ENCODE measurements at places on chromosomes 5 and 9.

GRCh38 chr9:80437825-80438224 lies 866.1 kb downstream of the TLE4 start:
- no peak for DNase-seq

DNA sequence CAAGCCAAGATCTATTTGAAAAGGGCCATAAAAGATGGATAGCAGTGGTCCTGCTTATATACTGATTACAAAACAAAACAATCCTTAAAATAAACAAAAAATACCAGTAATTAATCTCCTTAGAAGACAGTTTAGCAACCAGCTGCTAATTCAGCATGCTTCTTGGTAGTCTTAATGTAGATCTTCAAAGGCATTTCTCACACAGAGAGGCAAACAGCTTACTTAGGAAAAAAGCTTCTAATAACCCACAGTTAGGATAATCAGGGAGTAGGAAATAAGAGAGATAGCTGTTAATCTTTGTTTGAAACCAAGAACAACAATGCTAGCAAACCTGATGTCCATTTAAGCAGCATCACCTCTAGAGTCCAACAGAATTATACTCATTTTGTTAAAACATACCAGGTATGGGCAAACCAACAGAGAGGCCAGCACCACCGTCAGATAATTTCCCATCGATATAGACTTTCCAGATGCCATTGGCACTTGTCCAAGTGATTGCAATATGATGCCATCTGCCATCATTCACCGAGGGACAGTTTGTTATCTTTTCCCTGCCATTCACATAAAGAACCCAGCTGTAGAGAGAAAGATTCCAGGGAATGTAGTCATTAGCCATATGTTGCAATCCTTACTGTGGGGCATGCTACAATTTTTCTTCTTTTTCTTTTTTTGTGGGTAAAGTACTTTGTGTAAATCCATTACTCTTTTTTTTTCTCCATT lies 105.6 kb upstream of the TXNDC8 start:
- no peak for DNase-seq

- DNase-seq, result no peak
Observed at GRCh38 chr9:127926906-127927200, 3.7 kb downstream of the PIP5KL1 start.

DNA sequence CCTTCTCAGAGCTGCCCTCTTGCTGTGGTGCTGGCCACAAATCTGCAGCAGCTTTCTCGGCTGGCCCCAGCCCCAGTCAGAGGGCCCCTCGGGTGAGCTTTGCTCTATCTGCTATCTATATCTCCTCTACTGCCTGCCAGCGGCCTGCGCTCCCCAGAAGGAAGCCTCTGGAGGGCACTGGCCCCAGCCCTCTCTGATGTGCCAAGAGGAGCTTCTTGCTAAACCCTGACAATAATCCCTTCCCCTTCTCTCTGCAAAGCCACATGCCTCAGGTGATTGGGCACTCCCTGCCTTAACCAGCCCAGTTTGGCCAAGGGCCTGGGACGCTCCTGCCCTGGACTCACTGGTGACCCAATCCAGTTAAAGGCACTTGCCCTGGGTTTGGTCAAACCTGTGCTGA lies 42.7 kb downstream of the CAMK2A start:
- no peak for DNase-seq

DNA sequence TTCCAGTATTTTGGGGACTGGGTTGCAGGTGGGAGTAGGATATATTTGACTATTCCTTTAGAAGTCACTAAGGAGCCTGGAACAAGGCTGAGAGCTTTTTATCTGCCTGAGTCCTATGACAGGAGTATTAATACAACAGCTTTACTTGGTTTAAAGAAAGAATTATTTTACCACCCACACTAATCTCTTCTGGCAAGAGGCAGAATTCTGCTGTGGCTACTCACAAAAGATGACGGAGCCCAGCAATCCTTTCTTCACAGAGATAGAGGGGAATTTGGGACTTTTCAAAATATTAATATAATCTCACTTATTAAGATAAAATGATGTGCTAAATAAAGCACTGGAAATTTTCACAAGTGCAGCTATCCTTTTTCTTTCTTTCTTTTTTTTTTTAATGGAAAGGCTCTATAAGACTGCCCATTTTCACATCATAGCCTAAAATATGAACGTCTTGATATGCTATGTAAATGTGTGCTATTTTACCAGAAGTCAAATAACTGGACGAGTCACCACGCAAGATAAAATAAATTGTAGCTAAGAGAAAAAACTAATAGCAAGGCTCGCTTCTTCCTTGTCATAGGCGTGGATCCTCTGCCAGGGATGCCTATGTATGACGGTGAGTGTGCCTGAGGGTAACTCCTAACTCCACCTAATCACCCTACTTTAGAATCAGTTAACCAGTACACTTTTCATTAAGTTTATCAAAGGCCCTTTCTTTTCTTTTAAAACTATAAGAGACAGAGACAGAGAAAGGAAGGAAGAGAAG lies 76.3 kb downstream of the ZNF608 start:
- DNase-seq, result no peak

DNA sequence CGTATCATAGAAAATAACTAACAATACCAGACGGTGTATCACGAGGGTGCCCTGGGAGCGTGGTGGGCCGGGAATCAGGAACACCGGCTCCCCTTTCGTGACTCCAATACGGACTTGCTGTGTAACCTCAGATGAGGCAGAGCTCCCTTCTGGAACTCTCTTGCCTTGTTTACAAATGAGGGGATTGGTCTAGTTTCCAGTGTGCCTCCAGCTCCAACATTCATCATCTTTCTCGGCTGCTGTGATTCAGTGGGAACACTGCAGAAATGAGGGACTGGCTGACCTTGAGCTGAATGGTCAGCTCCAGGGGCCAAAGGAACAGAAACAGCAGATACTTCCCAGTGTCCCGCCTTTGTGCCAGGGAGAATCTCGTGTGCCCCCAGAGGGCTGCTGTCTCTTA lies 22.6 kb upstream of the TGFBI start:
- DNase-seq, result no peak

DNA sequence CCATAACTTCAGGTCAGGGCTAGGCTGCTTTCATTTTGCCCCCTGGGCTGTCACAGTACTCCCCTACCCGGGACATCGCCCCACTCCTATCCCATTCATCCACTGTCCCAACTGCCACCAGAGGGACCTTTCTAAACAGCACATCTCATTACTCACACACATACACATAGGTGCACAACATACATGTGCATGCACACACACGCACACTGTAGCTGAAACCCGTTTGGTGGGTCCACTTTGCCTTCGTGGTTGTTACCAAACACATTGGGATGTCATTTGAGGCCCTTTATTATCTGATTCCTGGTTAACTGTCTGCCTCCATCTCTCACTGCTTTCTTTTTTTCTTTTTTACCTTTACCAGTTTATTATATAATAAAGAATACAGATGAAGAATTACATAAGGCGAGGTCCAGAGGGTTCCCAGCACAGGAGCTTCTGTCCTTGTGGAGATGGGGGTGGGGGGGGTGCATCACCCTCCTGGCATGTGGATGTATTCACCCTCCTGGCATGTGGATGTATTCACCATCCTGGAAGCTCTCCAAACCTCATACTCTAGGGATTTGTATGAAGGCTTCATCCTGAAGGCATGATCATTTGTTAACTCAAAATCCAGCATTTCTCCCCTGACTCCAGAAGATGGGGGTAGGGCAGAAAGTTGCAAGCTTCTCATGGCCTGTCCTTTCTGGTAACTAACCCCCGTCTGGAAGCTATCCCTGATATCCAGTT lies 186.0 kb downstream of the GOLPH3 start:
- DNase-seq, result no peak

DNA sequence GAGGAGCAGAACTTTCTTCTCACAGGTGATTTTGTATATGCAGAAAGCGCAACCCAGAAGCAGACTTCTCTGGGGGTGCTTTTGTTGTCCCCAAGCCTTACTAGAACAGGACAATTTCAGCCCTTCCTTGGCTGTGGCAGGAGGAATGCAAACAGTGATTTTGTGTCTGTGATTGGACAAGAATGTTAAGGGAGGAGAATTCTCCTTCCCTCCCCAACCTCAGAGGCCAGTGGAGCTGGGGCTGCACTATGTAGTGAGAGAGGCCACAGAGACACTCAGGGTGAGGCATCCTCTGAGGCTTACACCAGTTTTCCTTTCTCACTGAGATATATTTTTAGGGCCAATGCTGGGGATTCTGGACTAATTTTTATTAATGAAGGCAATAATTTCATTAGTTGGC lies 58.8 kb downstream of the ZNF366 start:
- DNase-seq, result no peak

DNA sequence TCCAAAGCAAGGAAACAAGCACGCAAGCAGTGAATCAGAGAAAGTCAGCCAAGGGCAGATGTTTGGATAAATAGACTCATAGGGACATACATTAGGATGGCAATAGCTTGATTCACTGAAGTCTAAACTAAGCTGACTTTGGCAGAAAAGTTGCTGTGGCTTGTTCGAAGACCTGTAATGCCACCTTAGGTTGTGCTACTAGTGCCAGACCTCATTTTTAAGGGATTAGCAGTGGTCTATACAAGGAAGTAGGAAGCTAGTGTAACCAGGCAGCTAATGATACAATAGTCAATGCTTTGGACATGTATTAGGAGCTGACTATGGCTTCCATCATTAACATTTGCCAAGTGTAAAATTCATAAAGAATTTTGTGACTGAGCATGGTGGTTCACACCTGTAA lies 63.1 kb downstream of the FCHO2 start:
- DNase-seq, result no peak

DNA sequence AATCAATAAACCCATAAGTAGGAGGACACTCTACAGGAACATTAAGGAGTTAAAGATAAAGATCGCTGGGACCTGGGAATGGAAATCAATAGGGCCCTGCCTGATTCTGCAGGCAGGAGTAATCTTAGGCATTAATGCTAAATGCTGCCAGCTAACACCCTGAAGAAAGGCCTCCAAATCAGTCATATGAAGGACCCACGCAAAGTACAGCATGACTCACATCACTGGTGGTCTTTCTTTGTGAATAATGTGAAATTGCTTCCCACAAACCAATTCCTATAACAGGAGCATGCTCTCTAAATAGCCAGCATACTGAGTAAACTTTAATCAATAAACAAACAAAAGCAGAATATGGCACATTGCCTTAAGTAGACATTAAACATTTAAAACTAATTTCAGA lies 172.3 kb downstream of the SEMA5A start:
- DNase-seq, result no peak

- DNase-seq, result no peak
Observed at GRCh38 chr9:98607152-98607551, 101.6 kb downstream of the GABBR2 start.

DNA sequence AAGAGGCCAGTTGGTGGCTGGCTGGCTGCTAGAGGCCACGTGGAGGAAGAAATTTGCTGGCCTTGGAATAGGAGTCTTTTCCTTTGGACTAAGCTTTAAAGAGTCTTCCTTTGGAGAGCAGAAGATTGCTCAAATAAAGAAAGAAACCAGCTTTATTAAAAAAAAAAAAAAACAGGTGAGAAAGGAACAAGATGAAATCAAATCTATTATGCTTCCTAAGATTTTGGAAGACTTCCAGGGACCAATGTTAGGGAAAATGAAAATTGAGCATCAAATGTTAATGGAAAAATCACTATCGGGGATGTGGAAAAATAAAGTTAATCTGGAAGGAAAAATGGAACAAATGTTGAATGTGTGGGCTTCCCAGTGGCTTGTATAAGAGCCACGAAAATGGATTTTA lies 153.1 kb downstream of the TTC39B start:
- no peak for DNase-seq

- no peak for DNase-seq
Observed at GRCh38 chr5:154368041-154368800, 77.6 kb upstream of the SAP30L start.

DNA sequence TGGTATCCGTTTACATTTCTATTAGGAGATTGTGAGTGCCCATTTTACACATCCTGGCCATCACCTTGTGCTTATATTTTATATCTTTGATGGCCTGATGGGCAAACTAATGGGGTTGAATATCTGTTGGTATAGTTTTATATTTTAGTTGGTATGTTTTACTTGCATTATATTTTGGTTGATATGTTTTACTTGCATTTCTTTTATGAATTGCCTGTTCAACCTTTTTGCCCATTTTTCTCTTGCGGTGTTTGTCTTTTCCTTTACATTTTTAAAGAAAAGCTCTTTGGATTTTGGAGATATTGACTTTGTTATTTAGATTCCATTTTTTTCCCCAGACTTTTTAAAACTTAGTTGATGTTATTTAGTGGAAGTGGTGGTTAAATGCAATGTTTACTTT lies 14.6 kb downstream of the ZNF618 start:
- DNase-seq, result no peak

GRCh38 chr9:4992872-4993271 lies 7.8 kb downstream of the JAK2 start:
- no peak for DNase-seq

DNA sequence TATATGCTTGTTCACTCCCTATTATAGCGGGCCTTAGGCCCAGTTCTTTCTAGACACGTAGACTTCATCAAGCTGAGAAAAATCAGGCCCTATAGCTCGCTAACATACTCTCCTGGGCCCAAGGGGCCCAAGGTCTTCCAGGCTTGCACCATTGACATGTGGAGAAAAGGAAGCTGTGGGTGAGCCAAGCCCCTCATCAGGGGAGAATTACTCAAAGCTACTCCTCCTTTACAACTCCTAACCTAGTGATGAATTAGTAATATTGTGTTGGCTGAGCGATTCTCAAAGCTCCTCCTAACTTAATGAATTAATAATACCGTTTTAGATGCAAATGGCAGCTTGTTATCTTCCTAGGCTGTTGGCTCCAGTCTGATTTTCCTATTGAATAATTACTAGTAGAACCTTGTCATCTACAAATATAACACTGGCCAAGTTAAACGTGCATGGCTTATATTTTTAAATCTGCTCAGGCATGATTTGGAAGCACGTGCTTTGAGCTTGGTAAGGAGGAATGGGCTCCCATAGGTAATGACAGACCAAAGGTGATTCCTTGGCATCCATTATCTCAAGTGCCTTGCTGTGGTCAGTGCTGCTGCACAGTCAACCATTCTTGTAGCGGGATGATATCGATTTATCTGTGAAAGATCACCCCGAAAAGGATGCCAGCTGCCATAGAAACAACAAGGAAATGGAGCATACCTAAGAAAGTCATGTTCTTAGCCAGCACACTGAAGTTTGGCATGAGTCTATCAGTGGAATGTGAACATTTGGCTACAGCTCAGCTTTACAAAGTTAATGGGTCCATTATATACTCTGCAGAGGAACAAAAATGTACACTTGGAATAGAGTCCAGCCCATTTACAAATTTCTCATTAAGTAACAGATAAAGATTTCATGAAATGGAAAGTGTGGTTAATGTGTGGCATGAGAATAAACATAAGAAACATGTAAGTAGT lies 23.8 kb downstream of the LVRN start:
- DNase-seq, result no peak

DNA sequence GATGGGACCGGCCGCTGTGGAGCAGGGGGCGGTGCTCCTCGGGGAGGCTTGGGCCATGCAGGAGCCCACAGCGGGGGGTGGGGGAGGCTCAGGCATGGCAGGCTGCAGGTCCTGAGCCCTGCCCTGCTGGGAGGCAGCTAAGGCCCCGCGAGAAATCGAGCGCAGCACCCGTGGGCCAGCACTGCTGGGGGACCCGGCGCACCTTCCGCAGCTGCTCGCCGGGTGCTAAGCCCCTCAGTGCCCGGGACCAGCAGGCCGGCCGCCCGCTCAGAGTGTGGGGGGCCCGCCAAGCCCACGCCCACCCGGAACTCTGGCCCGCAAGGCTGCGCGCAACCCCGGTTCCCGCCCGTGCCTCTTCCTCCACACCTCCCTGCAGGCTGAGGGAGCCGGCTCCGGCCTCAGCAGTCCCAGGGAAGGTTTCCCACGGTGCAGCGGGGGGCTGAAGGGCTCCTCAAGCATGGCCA lies 131.5 kb downstream of the SNX18 start:
- no peak for DNase-seq

All from stimulated activated CD4-positive, alpha-beta T cell treated with anti-CD3 and anti-CD28 coated beads, Interleukin-4, amount 100 ng/mL, for 4 hours (primary cell).